ENCODE measurements at places on chromosomes 3 and 15.

GRCh38 chr3:178397836-178398235 lies 138.4 kb upstream of the KCNMB2 start:
- no peaks in the 10 kb centered on the region for H3K36me3 ChIP-seq
- no peak for DNase-seq
- H3K4me3 ChIP-seq: no peak overlapping the region

GRCh38 chr3:45785605-45786150 lies 10.7 kb downstream of the SLC6A20 start:
- no peak overlapping the region for H3K27ac ChIP-seq
- H3K4me1 ChIP-seq: no peaks in the 10 kb centered on the region
- no peak overlapping the region for H3K4me3 ChIP-seq
- DNase-seq: peak; percentile 89
- H3K36me3 ChIP-seq: no peaks in the 10 kb centered on the region
- no peaks in the 10 kb centered on the region for H3K27me3 ChIP-seq

GRCh38 chr3:153354641-153355040 lies 192.6 kb downstream of the RAP2B start:
- DNase-seq: no peak
- no peak overlapping the region for H3K27ac ChIP-seq
- no peaks in the 10 kb centered on the region for H3K36me3 ChIP-seq
- H3K27me3 ChIP-seq: no peaks in the 10 kb centered on the region

- DNase-seq: no peak
- no peak overlapping the region for H3K4me3 ChIP-seq
- H3K27ac ChIP-seq: no peak overlapping the region
- no peaks in the 10 kb centered on the region for H3K36me3 ChIP-seq
- no peaks in the 10 kb centered on the region for H3K4me1 ChIP-seq
These were observed 48.8 kb downstream of the CD86 start for GRCh38 chr3:122103821-122104514.

GRCh38 chr3:160792540-160792939 lies 36.5 kb downstream of the PPM1L start:
- H3K27me3 ChIP-seq: no peaks in the 10 kb centered on the region
- peaks cover 26% of the 10 kb centered on the region for H3K4me1 ChIP-seq
- no peak for DNase-seq
- no peak overlapping the region for H3K4me3 ChIP-seq
- H3K36me3 ChIP-seq: no peaks in the 10 kb centered on the region

GRCh38 chr3:13080591-13080990 lies 7.4 kb upstream of the IQSEC1 start:
- H3K4me1 ChIP-seq: peaks cover 23% of the 10 kb centered on the region
- H3K36me3 ChIP-seq: no peaks in the 10 kb centered on the region
- H3K27me3 ChIP-seq: no peaks in the 10 kb centered on the region
- DNase-seq: no peak

Data from esophagus muscularis mucosa (tissue), 4 donors.